HFF-Myc (cell line): ENCODE measurements at places on chromosomes 7 and 10.

DNA sequence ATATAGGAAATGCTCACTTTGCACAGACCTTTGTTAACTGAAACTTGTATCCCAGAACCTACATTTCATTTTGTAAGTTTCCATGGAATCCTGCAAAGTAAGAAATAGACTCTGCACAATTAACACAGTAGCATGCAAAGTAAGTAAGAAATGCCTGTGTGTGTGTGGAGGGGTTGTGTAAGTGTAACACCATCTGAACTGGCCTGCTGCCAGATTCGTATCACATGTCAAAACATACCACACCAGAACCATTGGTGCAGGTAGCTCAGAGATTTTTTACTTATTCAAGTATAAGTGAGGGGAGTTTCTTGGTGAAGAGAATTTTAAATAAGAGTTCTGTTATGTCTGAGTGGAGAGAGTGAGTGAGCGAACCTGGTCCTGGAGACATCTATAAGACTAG, 17.9 kb upstream of the DDX21 start:
- no peak for DNase-seq

GRCh38 chr7:50206453-50207250, 97.9 kb upstream of the IKZF1 start:
- DNase-seq: no peak

DNA sequence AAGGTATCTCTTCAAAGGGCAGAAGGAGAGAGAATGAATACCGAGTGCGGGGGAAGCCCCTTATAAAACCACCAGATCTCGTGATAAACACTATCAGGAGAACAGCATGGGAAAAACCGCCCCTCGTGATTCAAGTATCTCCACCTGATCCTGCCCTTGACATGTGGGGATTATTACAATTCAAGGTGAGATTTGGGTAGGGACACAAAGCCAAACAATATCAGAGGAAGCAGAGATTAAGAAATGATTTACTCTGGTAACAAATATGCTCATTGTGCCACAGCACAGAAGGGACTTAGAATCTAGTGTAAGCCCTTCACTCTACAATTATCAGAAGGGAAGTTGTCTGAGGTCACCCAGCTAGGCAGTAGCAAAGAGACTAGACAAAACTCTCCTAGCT, 40.1 kb upstream of the ZNRF2 start:
- no peak for DNase-seq

DNA sequence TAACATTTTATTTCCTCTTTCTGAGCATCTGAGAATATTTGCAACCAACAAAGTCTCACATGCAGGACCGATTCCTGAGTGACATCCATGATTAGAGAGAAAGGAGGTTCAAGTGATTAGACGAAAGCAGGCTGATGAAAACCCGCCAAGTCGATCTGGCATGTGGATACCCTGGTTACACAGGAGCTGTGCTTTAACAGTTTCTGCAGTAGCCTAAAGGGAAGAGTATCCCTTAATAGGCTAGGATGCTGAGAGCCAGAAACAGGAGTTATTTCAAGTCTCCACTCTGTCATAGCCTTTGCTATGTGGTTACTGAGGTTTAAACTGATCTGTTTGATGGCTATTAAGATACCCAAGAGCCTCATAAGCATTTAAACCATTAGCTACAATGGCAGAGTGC, 82.5 kb downstream of the PRKCQ start:
- DNase-seq: no peak

GRCh38 chr7:116984917-116985316, 31.6 kb downstream of the ST7 start:
- no peak for DNase-seq

- DNase-seq: no peak
Measured at GRCh38 chr7:29239638-29240037, 45.1 kb downstream of the CHN2 start.
